Cardiac muscle cell (in vitro differentiated cells and primary cell): ENCODE measurements at places on chromosomes 7 and 10.

- DNase-seq, result peak; percentile 8
Measured at GRCh38 chr10:119803264-119803663, 69.4 kb downstream of the MCMBP start.

DNA sequence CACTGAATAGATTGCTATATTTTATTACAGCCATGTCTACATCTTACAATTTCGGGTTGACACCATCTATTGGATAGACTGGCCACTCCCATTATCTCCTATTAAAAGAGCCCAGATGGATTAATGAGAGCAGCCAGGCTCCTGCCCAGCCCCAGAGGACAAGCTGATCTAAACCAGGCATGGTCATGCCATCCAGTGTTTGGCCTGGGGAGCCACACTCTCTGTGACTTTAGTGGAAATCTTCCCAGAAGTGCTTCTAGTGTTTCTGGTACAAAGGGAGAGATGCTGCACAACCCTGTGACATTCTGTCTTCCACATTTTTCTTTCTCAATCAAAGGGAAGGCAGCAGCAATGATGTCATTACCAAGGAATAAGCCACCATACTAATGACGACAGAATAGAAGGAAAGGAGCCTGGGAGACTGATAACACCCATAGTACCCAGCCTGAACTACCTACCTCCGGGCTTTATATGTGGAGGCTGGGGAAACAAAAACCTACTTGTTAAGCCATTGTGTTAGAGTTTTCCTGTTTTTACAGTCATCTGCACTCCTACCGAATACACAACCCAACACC is 5.0 kb downstream of the NEBL start:
- peak; percentile 19 for DNase-seq

DNA sequence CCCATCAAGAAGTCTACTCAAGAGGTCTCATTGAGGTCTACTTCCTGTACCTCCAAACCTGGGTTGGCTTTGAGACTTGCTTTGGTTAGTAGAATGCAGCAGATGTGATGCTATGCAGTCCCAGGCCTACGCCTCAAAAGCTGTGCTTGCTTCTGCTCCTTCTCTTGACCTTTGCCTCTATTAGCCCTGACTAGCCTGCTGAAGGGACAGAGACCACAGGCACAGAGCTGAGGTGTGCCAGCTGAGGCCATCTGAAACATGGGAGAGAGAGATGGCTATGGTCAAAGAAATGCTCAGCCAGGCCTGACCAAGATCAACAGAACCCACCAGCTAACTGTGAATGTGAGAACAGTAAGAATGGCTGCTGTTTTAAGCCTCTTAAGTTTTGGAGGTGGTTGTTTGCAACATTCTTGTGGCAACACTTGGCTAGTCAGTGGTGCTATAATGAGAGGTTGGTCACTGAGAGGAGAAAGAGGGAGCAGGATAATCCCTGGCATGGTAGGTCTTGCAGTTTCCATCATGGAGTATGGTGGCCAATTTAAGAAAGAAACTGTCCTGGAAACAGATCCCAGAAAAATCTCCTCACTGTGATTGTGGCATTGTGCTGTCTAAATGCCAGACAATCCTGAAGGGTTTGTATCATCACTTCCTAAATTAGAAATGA is 176.1 kb upstream of the PHYHIPL start:
- no peak for DNase-seq

DNA sequence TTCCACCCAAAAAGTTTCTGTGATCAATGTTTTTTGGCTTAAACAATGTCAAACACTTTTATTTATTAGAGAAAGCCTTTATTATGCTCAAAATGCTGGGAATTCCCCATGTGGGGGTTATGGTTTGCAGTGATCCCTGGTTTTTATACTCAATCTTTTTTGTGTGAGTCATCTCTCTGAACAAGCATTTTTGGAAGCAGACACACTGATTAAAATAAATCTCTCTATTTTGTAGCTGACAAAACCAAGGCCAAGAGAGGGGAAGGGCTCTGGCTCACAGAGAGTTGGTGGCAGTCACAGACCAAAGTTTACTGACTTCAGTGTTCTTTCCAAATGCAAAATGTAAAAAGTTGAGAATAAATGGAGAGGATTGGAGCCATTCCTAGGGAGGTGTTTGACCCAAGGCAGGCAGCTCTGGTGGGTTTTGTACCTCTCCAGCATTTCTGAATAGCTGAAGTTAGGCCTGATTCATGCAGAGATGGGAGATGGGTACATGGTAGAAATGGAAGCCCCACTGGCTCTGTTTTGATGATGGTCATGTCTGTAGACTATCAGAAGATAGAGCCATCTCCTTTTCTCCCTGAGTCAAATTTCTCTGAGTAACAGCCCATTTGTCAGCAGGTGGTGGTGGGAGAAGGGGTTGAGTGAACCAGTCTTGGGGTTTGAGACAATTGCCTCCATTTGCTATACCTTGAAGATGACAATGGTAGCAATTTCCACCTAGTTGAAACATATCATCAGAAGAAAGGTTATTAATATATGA is 45.4 kb upstream of the NAMPT start:
- peak; percentile 69 for DNase-seq

DNA sequence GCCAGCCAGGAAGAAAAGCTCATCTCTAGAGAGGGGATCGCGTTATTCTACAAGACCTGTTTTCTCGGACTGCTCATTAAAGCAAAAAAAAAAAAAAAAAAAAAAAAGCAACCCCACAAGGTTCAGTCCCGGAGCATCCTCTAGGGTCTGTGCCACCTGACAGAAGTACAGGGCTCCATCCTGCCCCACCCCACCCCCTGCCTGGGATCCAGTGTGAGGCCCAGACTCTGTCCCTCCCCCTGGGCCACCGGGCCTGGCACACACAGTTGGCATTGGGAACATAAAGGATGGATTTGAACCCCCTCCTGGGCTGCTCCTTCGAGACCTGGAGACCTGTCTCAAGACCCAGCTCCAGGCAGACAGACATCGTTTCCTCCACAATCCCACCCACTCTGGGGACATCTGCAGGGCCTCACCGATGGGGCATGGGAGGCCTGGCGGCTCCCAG is 688 bp downstream of the ORAI2 start:
- DNase-seq, result peak; percentile 50

GRCh38 chr7:84916161-84916560 is 270.7 kb downstream of the SEMA3D start:
- DNase-seq, result no peak

- DNase-seq, result no peak
Measured at GRCh38 chr7:26307791-26308190, 16.1 kb downstream of the SNX10 start.

DNA sequence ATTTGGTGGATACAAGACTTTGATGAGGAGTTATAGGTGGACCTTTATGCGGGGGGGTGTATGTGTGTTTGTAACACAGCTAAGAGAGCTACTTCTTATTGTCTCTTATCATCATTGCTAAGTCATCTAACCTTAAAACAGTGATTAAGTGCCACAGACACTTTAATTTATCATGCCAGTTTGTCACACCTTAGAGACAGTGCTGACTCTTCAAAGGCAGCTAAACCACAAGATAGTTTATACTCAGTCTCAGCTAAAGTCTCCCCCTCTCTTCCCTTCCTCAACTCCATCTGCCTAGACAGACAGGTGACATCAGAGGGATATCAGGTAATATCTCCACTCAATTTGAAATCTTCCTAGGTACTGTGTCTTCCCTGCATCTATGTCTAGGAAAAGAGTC is 42.2 kb downstream of the MYPN start:
- no peak for DNase-seq

- peak; percentile 78 for DNase-seq
Measured at GRCh38 chr10:33215154-33215553, 119.3 kb downstream of the NRP1 start.

DNA sequence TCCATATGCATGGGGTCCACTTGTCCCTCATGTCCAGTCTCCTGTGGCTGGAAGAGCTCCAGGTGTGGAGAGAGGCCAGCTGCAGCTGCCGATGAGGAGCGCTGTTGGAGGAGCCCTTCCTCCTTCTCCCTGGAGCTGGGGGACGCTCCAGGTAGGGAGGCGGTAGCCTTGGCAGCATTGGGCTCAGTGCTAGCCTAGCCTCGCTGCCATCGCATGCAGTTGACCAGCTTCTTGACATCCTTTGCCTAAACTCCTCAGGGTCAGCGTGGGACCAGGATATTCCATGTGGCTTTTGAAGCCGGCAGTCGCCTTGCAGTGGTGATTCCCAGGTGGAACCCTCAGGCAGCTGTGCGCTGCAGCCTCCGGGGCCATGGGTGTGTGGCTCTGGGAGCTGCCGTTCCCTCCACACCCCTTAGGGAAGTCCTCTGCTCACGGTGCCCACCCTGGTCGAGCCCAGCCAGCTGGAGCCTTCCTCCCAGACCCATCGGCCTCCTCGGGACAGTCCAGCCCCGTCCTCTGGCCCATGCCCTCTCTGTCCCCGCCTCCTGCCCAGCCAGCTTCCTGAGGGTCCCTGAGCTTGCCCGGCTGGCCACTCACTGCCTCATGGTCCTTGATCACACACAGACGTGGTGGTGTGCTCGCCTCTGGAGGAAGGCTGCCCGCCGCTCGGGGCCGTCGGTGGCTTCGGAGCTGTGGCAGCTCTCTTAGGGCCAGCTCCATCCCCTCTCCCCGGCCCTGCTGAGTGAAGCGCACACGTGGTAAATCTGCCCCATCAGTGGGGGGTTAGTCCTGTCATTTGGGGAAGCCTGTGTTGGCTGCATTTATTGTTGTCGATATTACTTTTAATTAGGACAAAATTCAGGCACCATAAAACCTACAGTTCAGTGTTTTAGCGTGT is 21.2 kb downstream of the INPP5A start:
- no peak for DNase-seq

- DNase-seq, result no peak
Measured at GRCh38 chr10:31578181-31578852, 259.3 kb downstream of the ZEB1 start.
